ENCODE measurements at places on chromosomes 1 and 21. TPM values are rescaled to one million over a fixed set of nuclear protein-coding genes. Genes with fewer than 3 reads are reported as not detected.

- no peak for DNase-seq
These were observed 45.5 kb upstream of the RASAL2 start for GRCh38 chr1:178048426-178048825.

Gene GJA8
- total RNA-seq = not detected

Gene LIN28A
- total RNA-seq = not detected

Gene TTC39A
- total RNA-seq = 3.3 TPM

Gene SPATA17
- total RNA-seq = 12.8 TPM
